GM23338 (cell line): ENCODE measurements at places on chromosomes 2 and 18.
A peak's percentile ranks its signal among the peaks of the same experiment; 100 is the strongest.

- DNase-seq = no peak
Observed at GRCh38 chr18:11113937-11114336, 35.4 kb downstream of the PIEZO2 start.

DNA sequence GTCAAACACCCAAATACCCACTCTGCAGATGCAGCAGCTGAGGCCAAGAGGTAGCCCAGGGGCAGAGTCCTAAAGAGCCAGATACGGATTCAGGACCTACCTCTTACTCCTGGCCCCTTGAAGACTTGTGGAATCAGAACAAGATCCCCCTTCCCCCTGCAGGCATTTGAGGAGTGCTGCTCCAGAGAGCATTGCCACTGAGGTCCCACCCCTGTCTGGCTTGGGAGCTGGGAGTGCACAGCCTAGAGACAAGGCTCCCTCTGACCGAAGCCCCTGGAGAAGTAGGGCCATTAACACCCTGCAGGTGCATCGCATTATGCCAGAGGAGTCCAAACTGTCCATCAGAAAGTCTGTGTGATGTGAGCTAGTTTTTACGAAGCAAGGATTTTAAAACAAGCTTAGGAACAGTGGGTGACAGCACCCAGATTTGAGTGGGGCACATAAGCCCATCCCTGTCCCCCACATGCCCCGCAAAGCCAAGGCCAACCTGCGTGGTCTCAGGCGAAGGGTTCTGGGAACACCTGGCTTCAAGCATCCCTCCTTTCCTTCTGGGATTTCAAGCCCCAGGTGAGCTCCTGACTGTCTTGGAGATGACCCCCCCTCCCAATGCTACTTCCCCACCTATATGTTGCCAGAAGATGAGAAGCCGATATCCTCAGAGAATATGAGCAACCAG is 48.4 kb downstream of the MTERF4 start:
- no peak for DNase-seq

GRCh38 chr2:37872192-37872750 is 52.8 kb upstream of the RMDN2 start:
- no peak for DNase-seq

DNA sequence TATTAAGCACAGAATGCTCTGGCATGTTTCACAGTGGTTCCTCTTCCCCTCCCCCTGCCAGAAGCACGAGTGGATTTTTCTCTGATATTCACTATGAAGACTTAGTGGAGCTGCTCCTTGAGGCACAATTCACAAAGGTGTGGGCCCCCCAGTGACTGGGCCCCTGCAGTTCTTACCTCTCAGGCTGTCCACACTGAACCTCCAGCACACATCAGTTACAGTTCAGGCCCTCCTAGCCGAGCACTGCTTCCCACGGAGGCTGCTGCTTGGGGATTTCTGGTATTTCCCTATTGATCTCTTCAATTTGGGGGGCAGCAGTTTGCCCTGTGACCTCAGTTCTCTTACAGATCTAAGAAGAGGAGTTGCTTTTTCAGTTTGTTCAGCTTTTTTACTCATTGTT is 236.1 kb downstream of the SH3RF3 start:
- DNase-seq = no peak

DNA sequence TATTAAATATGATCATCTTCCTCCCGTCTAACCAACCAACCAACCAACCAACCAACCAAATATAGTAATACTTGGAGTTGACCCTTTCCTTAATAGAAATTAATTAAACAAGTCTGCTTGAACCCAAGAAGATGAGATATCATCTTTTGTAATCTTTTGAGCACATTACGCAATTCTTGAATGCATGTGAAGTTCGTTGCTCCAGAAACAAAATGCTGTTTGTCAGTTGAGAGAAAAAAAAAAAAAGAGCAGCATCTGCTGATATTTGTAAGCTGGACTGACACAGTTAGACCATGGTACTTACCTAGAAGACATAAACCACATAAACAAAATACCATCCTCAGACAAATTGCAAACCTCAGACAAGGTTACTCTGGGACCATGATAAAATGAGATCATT is 9.2 kb upstream of the SERPINB2 start:
- no peak for DNase-seq

DNA sequence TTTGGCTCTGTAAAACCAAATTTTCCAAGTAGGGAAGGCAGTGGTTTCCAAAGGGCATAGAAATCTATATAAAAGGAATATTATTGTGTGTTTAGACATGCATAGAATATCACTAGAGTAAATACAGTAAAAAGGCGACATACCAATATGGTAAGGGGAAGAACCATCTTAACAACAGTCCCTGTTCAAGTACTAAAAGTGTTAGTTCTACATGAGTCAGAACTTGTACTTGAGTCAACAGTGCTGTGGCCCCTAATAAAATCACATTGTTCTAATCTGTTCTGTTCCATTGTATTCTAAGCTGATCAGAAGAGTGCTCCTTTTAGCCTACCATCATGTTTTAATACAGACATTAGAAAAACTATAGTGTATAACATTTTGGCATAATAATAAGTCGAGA is 36.1 kb upstream of the TNFRSF11A start:
- DNase-seq = no peak

DNA sequence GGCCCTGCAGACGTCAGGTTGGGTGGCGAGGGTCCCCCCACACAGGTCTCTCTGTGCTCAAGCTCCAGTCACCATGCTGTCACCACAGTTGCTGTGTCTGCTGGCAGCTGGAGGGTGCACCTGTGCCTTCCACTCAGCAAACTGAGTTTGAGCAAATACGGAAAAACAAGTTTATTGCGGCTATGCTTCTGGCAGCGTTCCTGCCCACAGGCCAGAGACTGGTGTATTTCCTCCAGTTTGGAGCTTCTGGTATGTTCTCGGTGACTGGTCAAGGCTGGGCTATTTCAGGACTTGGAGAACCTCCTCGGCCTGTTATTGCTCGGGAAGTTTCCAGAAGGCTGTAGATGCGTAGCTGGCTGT is 132.6 kb downstream of the SEPTIN10 start:
- DNase-seq = no peak

- no peak for DNase-seq
Observed at GRCh38 chr2:182937870-182938269, 71.4 kb upstream of the FRZB start.

DNA sequence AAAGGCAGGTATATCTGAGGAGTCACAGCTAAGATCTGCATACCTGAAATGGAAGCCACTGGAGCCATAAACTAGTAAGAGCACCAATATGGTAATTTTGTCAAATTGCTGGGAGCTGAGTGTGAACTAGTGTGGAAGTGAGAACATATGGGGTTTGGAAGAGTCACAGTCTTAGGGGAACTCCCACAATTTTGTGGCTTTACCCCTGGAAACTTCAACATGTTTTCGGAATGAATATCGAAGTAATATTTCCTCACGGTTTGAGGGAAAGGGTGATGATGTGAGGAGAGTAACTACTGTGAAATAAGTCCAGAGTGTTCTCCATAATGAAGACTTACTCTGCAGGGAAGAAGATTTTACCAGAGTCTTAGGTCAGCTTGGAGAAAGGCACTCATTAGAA is 565.9 kb downstream of the RIT2 start:
- no peak for DNase-seq

DNA sequence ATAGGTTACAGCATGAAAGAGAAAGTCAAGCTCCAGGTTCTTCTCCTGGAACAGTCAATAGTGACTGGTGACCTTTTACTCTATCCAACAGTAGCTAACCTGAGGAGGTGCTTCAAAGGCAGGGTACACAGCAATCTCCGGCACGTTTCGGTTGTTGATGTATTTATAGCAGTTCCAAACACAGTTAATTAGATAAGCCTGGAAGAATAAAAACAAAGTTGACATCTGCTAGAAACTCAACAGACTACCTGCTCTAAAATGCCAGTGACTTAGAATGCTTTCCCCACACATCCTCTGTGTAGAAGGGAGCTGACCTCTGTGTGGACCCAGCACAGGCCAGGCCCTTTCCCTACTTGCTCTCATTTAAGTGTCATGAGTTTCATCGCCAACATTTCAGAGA is 17.2 kb downstream of the LAPTM4A start:
- no peak for DNase-seq

- DNase-seq = no peak
Observed at GRCh38 chr18:50315100-50315871, 27.8 kb upstream of the CXXC1 start.

- peak; percentile 52 for DNase-seq
Observed at GRCh38 chr2:206084870-206085741, 868 bp downstream of the INO80D start.

GRCh38 chr2:97911206-97911921 is 84.4 kb downstream of the TMEM131 start:
- DNase-seq = no peak

- peak; percentile 14 for DNase-seq
Observed at GRCh38 chr2:39920307-39920801, 141.3 kb upstream of the THUMPD2 start.

DNA sequence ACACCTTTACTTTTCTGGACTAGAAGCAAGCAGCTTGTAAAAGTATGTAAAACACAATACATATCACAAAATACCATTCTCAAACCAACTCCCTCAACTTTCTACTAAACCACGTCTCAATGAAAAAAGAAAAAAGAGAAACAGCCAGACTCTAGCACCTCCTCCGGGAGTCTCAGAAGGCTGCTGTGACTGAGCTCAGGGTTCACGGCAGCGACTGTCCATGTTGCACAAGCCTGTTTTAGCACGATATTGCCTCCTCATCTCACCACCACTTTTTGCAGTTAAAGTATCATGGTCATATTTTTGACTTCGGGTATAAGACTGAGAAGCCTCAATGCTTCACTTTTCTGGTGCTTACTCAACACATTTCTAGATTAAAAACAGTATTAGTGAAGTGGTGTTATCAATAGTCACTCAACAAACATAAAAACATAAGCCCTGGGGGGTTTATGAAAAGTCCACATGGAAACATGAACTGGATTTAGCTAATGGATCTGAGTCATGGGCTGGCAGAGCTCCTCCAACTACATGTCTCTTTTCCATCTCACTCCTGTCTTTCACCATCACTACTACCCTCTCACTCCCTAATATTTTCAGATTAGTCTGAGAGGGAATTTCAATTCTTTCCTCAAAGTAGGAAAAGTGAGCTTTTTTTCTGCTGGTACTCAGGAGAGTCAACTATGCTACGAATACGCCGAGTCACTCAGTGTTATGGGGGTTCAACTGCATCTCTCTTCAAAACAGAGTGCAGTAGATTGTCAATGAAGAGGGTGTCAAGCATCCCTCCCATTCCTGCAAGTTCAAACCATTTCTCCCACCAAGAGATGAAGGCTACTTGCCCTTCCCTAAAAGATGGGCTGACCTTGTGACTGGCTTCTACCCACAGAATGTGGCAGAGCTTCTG is 113.7 kb downstream of the OSR1 start:
- no peak for DNase-seq

DNA sequence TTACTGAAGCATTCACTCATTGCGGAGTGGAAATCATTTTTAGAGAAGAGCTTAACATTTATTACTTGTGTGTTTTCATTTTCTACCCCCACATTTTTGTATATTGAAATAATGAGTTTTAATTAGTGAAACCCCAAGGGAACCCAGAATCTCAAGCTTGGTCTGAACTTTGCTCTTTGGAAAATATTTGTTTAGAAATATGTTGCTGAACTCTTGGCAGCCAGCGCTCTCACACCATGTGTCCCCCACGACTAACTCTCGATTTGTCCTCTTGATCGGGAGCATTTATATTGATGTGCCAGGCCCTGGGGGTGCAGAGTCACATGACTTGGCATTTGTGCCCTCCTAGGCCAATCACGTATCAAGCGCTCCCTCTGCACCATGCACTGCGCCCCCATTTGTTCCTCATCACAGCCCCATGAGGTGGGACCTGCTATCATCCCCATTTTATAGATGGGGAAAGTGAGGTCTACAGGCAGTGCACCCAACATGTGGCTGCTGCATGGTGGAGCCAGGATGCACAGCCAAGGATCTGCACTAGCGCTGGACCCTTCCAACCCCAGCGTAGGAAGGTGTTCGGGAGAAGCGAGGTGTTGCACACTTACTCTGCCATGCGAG is 149.7 kb downstream of the NCK2 start:
- no peak for DNase-seq

DNA sequence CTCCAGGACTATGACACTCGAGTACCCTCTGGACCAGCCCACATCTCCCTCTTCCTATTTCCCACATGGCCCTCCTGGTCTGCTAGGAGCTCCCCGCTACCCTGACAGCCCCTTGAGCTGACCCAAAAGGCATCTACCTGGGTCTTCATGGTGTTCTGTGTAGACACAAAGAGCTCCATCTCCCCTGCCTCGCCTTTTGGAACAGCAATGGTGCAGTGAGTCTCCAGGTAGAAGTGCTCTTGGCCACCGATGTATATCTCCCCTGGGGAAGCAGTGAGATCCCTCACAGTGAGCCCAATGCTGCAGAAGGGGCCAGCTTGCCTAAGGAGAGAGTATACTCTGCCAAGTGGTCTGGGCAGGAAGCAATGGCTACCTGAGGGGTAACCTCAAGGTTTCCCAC is 47.8 kb downstream of the XDH start:
- no peak for DNase-seq

DNA sequence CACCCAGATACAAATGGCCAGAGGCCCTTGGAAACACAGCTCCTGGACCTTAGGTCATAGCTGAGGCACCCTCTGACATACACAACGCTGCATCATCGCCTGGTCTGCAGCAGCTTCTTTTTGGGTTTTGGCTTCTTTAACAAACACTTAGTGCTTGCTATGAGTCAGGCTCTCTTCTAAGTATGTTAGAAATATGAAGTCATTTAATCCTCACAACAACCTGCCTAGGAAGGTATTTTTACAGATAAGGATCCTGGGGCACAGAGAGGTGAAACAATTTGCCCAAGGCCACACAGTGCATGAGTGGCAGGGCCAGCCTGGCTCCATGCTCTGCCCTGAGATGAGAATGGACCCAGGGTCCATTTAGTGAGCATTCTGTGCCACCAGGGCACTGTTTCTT is 96.6 kb downstream of the TMEM17 start:
- no peak for DNase-seq

- no peak for DNase-seq
Observed at GRCh38 chr2:173929441-173929840, 35.7 kb downstream of the SP3 start.

DNA sequence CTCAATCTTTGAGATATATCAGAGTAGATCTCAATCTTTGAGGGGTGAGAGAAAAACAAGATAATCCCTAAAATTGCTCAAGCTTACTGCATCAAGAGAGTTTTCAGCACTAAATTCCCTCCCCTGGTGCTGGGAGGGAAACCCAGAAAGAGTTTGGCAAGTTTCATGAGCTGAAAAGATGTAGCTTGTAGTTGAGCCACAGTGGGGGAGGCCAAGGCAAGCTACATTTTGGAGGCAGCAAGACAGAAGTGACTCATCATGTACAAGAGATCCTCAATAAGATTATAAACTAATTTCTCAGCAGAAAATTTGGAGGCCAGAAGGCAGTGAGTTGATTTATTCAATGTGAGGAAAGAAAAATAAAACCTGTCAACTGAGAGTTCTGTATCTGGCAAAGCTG is 308.2 kb downstream of the PIEZO2 start:
- no peak for DNase-seq

- peak; percentile 89 for DNase-seq
Observed at GRCh38 chr2:11446733-11447248, 19.2 kb downstream of the E2F6 start.
